ENCODE measurements at places on chromosomes 12 and 14. TPM values are rescaled to one million over a fixed set of nuclear protein-coding genes. Genes with fewer than 3 reads are reported as not detected.

DNA sequence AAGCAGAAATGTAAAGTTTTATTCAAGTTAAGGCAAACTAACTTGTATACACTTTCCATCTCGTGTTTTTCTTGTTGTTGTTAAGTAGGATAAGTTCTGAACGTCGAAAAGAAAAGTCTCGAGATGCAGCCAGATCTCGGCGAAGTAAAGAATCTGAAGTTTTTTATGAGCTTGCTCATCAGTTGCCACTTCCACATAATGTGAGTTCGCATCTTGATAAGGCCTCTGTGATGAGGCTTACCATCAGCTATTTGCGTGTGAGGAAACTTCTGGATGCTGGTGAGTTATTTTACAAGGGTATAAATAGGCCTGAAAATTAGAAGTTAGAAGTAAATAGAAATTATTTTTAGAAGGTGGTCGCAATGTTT, 25.0 kb downstream of the HIF1A start:
- no peak overlapping the region for H3K27ac ChIP-seq
- H3K4me1 ChIP-seq: no peaks in the 10 kb centered on the region
- no peaks in the 10 kb centered on the region for H3K27me3 ChIP-seq

RPS6KA5 gene
- total RNA-seq: 7.7 TPM

GLIPR1L1 gene
- not detected for total RNA-seq

ZC2HC1C gene
- 4.7 TPM for total RNA-seq

- peaks cover 20% of the 10 kb centered on the region for H3K4me1 ChIP-seq
- no peak for DNase-seq
- no peaks in the 10 kb centered on the region for H3K27me3 ChIP-seq
These were observed 2.2 kb downstream of the FRMD6 start for GRCh38 chr14:51653775-51654532.

GRCh38 chr12:43898474-43898873, 62.6 kb downstream of the TMEM117 start:
- no peaks in the 10 kb centered on the region for H3K4me1 ChIP-seq
- no peaks in the 10 kb centered on the region for H3K36me3 ChIP-seq
- H3K4me3 ChIP-seq: no peak overlapping the region
- no peak overlapping the region for H3K27ac ChIP-seq

- no peaks in the 10 kb centered on the region for H3K36me3 ChIP-seq
- DNase-seq: no peak
- H3K27me3 ChIP-seq: no peaks in the 10 kb centered on the region
These were observed 471.2 kb upstream of the ATXN7L3B start for GRCh38 chr12:74066476-74066875.

CIPC gene
- total RNA-seq: 14.4 TPM

GRCh38 chr12:55743406-55744339, 751 bp downstream of the GDF11 start:
- no peak for DNase-seq
- H3K4me3 ChIP-seq: peak overlapping the region; percentile 86
- H3K27ac ChIP-seq: peak overlapping the region; percentile 64
- no peaks in the 10 kb centered on the region for H3K27me3 ChIP-seq

NXPH4 gene
- 2.7 TPM for total RNA-seq

FOXG1 gene
- total RNA-seq: 3.0 TPM

DNA sequence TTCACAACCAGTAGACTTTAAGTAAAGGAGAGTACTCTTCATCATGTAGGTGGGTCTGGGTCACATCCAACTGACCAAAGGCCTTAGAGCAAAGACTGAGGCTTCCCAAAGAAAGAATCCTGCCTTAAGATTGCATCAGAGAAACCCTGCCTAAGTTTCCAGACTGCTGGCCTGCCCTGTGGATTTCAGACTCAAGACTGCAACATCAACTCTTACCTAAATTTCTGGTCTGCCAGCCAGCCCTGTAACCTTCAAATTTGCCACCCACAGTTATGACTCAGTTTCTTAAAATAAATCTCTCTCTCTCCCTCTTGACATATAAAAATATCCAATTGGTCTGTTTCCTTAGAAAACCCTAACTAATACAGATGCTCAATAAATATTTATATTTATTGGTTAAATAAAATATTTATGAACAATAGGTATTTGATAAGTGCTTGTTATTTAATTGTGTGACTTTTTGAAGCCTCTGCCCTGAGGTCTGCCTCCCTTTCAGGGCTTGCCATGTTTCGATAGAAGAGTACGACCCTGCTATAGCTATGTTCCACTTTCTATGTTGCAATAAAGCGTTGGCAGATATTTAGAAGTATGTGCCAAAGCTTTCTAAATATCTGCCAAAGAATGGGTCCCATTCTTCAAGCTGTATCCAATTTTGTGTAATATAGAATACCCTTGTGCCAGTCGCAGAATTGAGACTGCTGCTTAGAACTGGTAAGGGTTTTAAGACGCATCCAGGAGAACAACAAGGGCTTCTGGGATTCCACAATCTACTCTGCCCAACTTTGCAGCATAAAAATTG, 65.7 kb downstream of the TMEM30B start:
- no peak overlapping the region for H3K4me3 ChIP-seq
- no peaks in the 10 kb centered on the region for H3K36me3 ChIP-seq
- H3K27me3 ChIP-seq: peaks cover 21% of the 10 kb centered on the region
- no peak for DNase-seq

GRCh38 chr12:90858252-90858651, 96.7 kb downstream of the CCER1 start:
- no peaks in the 10 kb centered on the region for H3K4me1 ChIP-seq
- H3K27me3 ChIP-seq: no peaks in the 10 kb centered on the region
- H3K27ac ChIP-seq: no peak overlapping the region
- DNase-seq: no peak
- no peak overlapping the region for H3K4me3 ChIP-seq
- H3K36me3 ChIP-seq: no peaks in the 10 kb centered on the region

GRCh38 chr12:77054851-77055250, 10.5 kb downstream of the E2F7 start:
- no peaks in the 10 kb centered on the region for H3K4me1 ChIP-seq
- H3K36me3 ChIP-seq: peaks cover 56% of the 10 kb centered on the region
- no peak for DNase-seq

- no peaks in the 10 kb centered on the region for H3K27me3 ChIP-seq
- no peak for DNase-seq
- no peak overlapping the region for H3K4me3 ChIP-seq
- H3K4me1 ChIP-seq: peaks cover 8% of the 10 kb centered on the region
These were observed 68.6 kb downstream of the PPM1A start for GRCh38 chr14:60317609-60318008.

CEBPE gene
- total RNA-seq: 0.13 TPM

GRCh38 chr14:104349950-104350349, 211.6 kb downstream of the KIF26A start:
- H3K4me1 ChIP-seq: peaks cover under 1% of the 10 kb centered on the region
- H3K36me3 ChIP-seq: no peaks in the 10 kb centered on the region
- DNase-seq: no peak
- no peaks in the 10 kb centered on the region for H3K27me3 ChIP-seq
- H3K27ac ChIP-seq: no peak overlapping the region
- no peak overlapping the region for H3K4me3 ChIP-seq

SDR9C7 gene
- total RNA-seq: not detected

GRCh38 chr12:122895320-122895703, 612 bp downstream of the VPS37B start:
- no peaks in the 10 kb centered on the region for H3K27me3 ChIP-seq
- peaks cover 44% of the 10 kb centered on the region for H3K4me1 ChIP-seq
- no peak for DNase-seq
- peak overlapping the region; percentile 86 for H3K4me3 ChIP-seq
- H3K27ac ChIP-seq: peak overlapping the region; percentile 92
